Kasumi-1 (cell line): ENCODE measurements at places on chromosomes 5 and 9.

GRCh38 chr5:40452874-40453624, 226.7 kb upstream of the PTGER4 start:
- no peak for DNase-seq

GRCh38 chr5:109063223-109063622, 315.5 kb downstream of the FER start:
- DNase-seq: no peak

- DNase-seq: no peak
Measured at GRCh38 chr5:6749026-6749716, 35.9 kb downstream of the TENT4A start.

GRCh38 chr5:117077142-117077541, 502.5 kb upstream of the SEMA6A start:
- DNase-seq: peak; percentile 35

DNA sequence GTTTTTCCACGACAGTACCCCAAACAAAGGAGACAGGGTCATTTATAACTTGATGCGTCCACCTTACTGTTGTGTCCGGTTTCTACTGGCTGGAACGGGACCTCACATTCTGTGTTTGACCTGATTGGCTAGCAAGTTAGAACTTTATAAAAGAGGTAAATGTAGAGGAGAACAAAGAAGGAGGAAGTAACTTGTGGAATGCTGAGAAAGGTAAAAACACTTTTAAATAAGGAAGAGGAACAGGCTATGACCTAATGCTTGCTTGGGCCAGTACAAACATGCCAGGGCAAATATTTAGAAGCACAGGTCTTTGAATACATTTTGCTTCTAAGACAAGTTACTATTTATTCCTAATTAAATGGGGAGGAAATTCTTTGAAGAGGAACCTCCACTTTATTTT, 251.6 kb downstream of the KIAA0825 start:
- no peak for DNase-seq

- no peak for DNase-seq
Measured at GRCh38 chr5:60613826-60614225, 86.1 kb downstream of the DEPDC1B start.

DNA sequence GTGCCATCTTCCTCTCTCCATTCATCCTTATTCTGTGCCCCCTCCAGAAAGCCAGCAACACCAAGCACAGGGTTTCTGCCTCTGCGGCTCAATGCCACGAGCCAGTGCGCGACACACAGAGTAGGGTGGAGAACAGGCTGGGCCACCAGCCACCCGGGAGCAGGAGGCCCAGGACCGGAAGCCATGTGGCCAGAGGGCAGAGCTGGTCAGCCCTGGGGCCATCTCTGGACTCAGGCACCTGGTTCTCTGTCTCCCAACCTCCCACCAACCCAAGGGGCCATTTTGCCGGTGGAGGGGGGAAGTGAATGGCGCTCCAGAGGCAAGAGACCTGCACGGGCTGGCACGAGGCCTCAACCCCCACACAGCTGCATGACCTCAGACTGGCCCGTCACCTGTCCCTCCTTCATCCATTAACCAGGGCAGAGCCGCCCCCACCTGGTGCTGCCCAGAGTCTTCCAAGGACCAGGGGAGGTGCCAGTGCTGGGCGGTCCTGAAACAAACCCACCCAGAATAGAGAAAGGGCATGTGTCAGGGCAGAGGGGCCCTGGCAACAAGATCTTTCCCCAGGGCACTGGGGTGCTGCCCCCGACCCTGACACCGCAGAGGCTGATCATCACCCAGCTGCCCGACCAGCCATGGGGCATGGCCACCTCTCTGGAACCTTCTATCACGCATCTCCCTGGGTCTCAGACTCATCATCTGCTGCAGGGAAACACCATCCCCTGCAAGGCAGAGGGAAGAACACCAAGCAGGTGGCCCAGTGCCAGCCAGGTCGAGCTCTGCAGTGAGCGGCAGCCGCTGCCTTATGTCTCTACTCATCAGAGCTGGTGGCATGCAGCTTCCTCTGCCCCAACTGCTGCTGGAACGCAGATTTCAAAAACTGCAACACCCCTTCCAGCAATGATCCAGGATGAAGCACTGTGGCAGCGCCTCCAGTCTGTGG, 11.9 kb downstream of the VAV2 start:
- DNase-seq: no peak

GRCh38 chr5:91059409-91059808, 323.7 kb downstream of the ARRDC3 start:
- DNase-seq: no peak
